DMS79 treated with DMSO at 0.1 percent for 48 hours (cell line): ENCODE measurements at places on chromosomes 5 and 9.

DNA sequence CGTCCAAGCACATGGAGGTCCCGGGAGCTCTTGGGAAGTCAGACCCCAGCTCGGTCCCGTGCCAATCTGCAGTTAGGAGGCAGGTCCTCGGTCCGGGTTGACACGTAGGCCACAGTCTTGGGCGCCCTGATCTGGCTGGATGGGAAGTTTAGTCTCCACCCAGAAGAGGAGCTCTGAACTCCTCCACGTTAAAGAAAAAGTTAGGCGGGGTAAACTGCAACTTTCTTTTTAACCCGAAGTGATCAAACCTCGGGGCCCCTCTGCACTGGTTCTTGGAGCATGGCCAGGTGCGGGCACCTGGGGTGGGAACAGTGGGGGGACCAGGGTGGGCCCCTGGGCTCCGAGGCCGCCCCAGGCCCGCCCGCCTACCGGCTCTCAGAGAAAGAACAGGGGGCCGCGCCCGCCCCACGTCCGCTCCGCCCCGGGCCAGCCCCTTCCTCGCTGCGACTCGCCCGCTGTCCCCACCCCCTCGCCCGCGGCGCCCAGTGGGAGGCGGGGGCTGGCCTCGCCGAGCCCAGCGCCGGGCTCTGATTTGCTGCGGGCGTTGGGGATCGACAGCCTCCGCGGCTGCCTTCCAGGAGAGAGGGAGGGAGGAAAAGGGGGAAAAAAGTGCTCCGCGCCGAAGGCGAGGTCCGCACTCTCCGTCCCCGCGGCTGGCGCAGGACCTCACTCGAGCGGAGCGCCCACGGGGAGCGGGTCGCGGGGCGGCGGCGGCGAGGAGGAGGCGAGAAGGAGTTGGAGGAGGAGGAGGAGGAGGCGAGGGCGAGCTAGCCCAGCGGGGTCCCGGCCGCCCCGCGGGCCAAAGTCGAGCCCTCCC is at the start of gene COL5A1:
Gene COL5A1, plus strand, starts transcription at position 631 of the 817 bp plus-strand sequence. CDS start 385 bp downstream, outside the sequence.
- DNase-seq = peak; percentile 84

- no peak for DNase-seq
These were observed 11.1 kb upstream of the DMXL1 start for GRCh38 chr5:119059740-119060255.

DNA sequence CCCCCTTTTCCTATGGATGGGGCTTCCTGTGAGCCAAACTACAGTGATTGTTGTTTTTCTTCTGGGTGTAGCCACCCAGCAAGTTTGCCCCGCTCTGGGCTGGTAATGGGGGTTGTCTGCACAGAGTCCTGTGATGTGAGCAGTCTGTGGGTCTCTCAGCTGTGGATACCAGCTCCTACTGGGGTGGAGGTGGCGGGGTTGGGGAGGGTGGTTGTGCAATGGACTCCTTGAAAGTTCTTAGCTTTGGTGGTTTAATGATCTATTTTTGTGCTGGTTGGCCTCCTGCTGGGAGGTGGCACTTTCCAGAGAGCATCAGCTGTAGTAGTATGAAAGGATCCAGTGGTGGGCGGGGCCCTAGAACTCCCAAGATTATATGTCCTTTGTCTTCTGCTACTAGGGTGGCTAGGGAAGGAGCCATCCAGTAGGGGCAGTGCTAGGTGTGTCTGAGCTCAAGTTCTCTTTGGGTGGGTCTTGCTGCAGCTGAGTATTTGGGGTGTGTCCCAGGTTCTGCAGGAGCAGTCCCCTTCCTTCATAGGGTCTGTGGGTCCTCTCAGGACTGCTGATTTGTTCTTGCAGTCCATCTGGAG is 275.6 kb upstream of the PAPPA start:
- no peak for DNase-seq

GRCh38 chr5:152349683-152350526 is 55.2 kb downstream of the NMUR2 start:
- peak; percentile 23 for DNase-seq

DNA sequence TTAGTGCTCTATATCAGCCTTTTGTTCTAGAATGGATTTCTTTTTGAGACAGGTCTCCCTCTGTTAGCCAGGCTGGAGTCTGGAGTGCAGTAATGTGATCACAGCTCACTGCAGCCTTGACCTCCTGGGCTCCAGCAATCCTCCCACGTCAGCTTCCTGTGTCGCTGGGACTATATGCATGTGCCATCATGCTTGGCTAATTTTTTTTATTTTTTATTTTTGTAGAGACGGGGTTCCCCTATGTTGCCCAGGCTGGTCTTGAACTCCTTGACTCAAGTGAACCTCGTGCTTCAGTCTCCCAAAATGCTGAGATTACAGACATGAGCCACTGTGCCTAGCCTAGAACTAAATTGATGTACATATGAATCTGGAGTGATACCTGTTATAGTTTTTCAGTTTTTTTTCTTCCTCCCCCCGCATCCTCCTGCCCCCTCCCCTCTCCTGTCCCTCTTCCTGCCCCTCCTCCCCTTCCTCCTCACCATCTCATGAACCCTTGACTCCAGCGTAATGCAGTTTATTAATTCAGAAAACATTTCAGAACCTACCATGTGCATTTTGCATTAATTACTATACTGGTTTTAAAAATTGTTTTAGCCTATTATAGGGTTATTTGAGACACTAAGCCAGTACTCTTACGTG is 37.4 kb upstream of the TNFAIP8 start:
- no peak for DNase-seq

DNA sequence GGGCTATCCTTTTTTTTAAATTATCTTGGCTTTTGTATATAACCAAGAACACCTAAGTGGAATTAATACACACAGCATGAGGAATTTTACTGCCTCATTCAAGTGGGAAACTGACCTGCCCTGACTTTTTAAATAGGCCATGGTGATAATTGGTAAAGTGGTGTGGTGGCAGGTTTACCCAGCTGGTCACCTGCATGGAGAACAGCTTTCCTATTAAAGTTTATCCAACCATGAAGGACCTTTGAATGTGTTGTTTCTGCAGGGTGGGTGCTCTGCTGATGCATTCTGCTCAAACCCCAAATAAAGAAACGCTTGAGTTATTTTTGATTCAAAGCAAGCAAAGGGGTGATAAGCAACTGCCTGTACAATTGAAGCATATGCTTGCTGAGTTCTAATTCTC is 261.0 kb upstream of the GRIN3A start:
- peak; percentile 73 for DNase-seq

- no peak for DNase-seq
These were observed 1230.6 kb upstream of the NUDT12 start for GRCh38 chr5:104793031-104793754.

GRCh38 chr5:108830705-108831276 is 83.1 kb downstream of the FER start:
- no peak for DNase-seq

DNA sequence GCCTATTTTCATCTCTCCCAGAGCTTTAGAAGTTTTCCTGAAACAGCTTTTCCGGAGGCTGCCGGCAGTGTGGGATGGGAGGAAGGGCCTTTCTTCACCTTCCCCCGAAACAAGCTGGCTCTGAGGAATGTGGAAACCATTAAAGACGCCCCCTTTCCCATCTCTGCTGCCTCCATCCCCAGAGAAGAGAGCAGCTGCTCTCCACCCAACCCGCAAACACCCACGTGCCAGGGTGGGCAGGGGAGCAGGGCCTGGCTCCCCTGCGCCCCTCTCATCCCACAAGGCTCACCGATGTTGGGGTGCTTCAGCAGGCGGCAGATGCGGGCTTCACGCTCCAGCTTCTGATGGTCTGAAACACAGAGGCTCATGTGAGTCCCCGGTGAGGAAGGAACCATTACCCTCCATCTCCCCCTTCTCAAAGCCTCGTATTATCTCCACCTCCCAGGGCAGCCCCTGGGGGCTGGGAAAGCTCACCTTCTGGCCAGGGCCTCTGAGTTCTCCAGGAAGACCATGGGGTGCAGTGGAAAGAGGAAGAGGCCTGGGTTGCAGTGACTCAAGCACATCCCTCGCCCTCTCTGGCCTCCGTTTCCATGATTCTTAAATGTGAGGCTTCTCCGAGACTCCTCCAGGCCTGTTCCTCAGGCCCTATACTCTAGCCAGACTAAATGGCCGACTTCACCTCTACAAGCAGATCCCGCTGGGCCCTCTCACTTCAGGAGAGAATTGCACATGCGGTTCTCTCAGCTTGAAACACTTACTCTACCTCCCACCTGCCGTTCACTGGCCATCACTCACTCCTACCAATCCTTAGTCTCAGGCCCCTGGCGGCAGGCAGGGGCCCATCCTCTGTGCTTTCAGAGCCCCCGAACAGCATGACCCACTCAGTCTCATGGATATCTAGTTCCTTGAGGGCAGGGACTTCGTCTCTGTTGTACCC is 24.6 kb downstream of the CAMK2A start:
- DNase-seq = no peak

GRCh38 chr5:109529987-109530386 is 120.2 kb upstream of the PJA2 start:
- no peak for DNase-seq

GRCh38 chr9:99375481-99375880 is 153.4 kb downstream of the SEC61B start:
- no peak for DNase-seq

GRCh38 chr9:131995382-131995781 is 84.3 kb downstream of the MED27 start:
- no peak for DNase-seq

- DNase-seq = no peak
These were observed 95.5 kb downstream of the USP20 start for GRCh38 chr9:129930743-129931142.

DNA sequence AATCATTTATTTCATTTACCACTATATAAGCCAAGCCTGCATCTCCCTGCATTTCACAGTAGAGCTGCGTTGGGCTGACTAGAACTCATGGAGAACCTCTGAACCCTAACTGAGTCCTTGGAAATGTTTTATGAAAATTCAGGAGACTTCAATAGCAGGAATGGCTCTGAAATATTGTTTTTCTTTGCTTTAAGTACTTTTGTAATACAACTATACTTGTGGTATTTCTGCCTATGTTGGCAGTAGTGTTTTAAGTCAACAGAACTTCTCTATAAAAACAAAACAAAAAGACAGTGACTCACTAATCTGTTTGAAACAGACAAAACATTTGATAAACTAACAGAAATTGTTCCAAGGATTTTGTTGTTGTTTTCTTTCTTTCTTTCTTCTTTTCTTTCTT is 489.2 kb upstream of the MEF2C start:
- DNase-seq = no peak

- peak; percentile 40 for DNase-seq
These were observed 3.9 kb downstream of the NIPAL4 start for GRCh38 chr5:157463621-157464518.

GRCh38 chr5:33509036-33509435 is 68.3 kb downstream of the TARS1 start:
- DNase-seq = no peak

DNA sequence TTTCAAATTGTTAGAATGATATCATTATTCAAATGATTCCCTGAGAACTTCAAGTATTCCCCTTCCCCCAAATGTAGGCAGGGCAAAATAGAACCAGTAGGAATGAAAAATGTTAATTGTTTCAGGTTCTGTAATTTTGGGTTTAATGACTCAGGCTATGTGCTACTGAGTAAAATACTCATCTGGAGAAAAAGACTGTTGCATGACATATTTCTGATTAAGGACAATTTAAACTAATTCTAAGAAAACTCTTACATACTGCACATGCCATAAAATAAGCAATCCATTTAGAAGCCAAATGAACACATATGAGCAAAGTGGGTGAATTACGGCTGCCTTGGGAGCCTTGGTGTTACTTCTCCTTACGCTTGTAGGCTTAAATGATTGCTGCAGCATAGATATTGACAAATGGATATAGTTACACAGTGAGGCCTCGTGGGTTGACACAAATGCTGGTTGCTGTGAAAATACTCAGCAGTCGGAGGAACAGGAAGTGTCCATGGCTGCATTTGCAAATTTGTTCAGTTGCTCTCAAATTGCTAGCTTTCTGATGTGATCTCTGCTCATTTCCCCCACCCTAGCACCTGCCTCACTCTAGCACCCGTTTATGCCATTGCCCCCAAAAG is 174.9 kb upstream of the DMAC1 start:
- DNase-seq = no peak

- no peak for DNase-seq
These were observed 255.9 kb downstream of the EFNA5 start for GRCh38 chr5:107414802-107415201.
